ENCODE measurements at places on chromosomes 16 and 17. TPM values are rescaled to one million over a fixed set of nuclear protein-coding genes. Genes with fewer than 3 reads are reported as not detected.

The KRT25 gene
- total RNA-seq: not detected

The OR1F1 gene
- total RNA-seq: not detected

The RNF112 gene
- 9.1 TPM for total RNA-seq

The DOC2B gene
- total RNA-seq: not detected

The ORC6 gene
- 1.8 TPM for total RNA-seq

The KRT40 gene
- not detected for total RNA-seq

The RPRML gene
- total RNA-seq: not detected

The ACAP1 gene
- total RNA-seq: 0.97 TPM

The MEIOB gene
- total RNA-seq: 1.1 TPM

The PTX4 gene
- 0.16 TPM for total RNA-seq

The NAE1 gene
- total RNA-seq: 45.6 TPM

The MAPT gene
- total RNA-seq: 0.97 TPM

The TMC8 gene
- not detected for total RNA-seq

The CD300H gene
- total RNA-seq: not detected

The GINS3 gene
- 1.9 TPM for total RNA-seq

The KRTAP4-16 gene
- not detected for total RNA-seq

The GNGT2 gene
- 0.36 TPM for total RNA-seq

The MARVELD3 gene
- 0.16 TPM for total RNA-seq

The C17orf58 gene
- 12.8 TPM for total RNA-seq

The OTOA gene
- total RNA-seq: 0.36 TPM

The DHX58 gene
- total RNA-seq: 19.8 TPM

The PMFBP1 gene
- total RNA-seq: 0.61 TPM

The SRL gene
- total RNA-seq: 0.16 TPM

The PIRT gene
- total RNA-seq: not detected

The FBXW10 gene
- 0.24 TPM for total RNA-seq

The KRTAP4-5 gene
- not detected for total RNA-seq

The PCGF2 gene
- 3.9 TPM for total RNA-seq

The PMM2 gene
- 53.4 TPM for total RNA-seq

The MARCHF10 gene
- not detected for total RNA-seq

The OR4D1 gene
- total RNA-seq: not detected

The ABCC6 gene
- 2.2 TPM for total RNA-seq

The ABCC12 gene
- 0.16 TPM for total RNA-seq

The ITPRIPL2 gene
- total RNA-seq: 68.0 TPM

The CCDC200 gene
- total RNA-seq: not detected

All from hair follicle dermal papilla cell (primary cell).